ENCODE measurements at places on chromosomes 16 and 17.

- DNase-seq: no peak
Observed at GRCh38 chr16:70750893-70751467, 50.0 kb downstream of the VAC14 start.

DNA sequence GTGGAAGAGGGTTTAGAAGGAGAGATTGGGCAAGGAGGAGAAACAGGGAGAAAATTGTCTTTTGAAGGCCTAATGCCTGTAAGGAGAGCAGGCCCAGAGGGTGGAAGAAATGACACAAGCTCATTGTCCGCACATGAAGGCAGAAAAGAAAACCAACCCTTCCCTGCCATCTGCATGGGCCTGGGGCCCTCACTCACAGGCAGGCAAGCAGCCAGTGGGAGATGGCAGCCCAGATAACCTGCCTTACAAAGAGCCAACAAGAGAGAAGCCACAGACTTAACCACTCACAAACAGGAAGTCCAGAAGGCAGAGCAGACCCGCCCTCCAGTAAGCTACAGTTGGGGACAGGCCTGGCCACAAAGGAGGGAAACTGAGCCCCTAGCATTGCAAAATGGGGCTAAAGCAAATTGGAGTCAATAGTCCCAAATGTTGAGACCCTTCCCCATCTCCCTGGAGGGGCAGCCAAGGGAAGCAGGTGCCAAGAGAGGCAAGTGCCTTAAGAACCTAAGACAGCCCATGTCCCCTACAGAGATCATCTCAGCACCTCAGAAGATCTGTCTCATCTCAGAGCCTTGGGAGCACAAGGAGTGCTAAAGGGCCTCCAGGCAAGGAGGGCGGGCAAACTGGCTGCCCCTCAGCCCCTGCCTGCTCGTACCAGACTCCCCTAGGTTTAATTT is 7.3 kb upstream of the TSPOAP1 start:
- no peak for DNase-seq

GRCh38 chr17:29225396-29225795 is 21.3 kb upstream of the CRYBA1 start:
- no peak for DNase-seq

DNA sequence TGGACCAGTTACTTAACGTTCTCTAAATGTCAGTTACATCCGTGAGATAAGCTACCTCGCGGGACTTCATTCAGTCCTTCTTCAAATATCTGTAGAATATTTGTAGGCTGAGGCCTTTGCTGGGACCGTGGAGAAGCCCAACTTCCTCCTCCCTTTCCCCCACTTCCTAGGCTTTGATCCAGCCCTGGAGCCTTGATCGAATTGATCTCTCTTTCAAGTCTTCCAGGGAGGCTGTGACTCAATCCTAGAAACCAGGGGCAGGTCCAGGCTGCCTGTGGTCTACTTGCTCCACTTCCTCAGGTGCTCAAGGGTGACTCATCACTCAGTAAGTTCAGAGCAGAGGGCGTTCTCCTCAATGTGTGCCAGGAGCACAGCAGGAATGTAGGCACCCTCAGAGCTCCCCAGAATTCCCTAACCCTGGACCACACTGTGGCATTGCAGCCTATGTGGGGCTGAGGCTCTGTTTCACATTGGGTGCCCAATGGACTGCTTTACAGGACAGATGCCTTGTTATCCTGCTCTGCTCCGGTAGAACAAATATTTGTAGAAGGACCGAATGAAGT is 11.2 kb upstream of the CEP20 start:
- peak; percentile 66 for DNase-seq

DNA sequence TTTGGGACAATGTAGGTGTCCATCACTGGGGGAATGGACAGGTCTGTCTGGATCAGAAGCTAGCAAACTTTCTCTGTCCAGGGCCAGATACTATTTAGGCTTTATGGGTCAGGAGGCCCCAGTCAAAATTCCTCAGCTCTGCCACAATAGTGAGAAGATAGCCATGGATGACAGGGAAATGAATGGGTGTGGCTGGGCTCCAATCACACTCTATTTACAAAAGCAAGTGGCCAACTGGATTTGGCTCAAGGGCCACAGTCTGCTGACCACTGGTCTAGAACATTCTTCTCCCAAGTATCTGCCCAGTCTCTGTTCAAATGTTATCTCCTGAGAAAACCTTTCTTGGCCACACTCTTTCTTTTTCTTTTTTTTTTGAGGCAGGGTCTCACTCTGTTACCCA is 339.9 kb downstream of the SOX9 start:
- no peak for DNase-seq

DNA sequence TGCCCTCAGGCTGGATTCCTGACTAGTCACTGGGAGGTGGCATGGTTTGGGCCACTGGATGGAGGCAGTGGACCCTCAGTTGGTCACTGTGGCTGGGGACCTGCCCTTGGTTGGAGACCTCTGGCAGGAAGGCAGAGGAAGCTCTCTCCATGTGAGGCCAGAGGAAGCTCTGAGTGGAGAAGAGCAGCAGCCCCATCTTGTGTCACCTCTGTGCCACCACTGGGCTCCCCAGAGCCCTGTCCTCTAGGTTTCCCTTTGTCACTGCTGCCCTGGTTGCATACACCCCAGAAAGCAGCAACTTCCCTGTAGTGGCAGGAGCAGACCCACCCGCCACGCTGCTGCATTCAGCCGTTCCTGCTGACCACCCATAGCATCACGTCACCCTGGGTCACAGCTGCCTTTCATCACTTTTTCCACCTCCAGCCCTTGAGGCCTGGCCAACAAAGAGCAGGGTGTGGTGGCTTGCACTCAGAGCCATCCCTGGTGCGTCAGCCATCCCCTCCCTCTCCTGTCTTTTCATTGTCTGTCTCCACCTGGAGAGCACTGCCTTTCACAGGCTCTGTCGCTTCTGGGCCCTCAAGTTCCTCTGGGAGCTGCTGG is 11.9 kb downstream of the CTRL start:
- no peak for DNase-seq

GRCh38 chr17:17874478-17874877 is 37.7 kb upstream of the SREBF1 start:
- no peak for DNase-seq

DNA sequence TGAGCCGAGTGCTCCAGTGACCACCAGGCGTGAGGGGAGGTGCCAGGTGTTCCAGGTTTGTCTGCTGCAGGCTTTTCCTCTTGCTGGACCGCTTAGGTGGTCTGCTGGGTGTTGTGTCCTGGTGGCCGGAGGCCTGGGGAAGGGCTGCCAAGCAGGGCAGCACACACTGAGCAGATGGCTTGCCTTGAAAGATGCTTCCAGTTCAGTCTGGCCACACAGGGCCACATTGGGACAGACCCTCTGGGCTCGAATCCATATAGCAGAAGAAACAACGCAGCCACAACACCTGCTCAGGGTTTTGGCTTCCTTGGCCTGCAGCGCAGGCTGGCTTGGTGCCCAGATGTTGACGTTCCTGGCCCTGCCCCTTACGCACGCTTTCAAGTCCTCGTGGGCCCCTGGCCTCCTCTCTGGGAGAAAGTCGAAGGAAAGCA is 24.8 kb downstream of the GINS2 start:
- DNase-seq: no peak

GRCh38 chr16:3485821-3486505 is 9.3 kb downstream of the C16orf90 start:
- DNase-seq: no peak

- no peak for DNase-seq
Observed at GRCh38 chr17:27451906-27452305, 4.3 kb upstream of the KSR1 start.

DNA sequence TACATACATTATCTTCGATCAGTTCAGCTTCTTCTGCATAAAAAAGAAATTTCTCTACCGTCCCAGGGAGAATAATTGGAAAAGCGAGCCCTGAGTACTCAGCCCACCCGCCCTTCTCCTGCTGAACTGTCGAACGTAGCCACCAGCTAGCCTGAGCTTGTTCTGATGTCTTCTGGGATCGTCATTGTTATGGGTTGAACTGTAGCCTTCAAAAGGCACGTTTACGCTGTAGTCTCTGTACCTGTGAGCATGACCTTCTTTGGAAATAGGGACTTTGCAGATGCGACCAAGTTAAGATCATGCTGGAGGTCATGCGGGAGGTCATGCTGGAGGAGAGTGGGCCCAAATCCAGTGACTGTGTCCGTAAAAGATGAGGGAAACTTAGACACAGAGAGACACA is 86.2 kb downstream of the CMIP start:
- no peak for DNase-seq

- no peak for DNase-seq
Observed at GRCh38 chr17:15262291-15263205, 2.6 kb downstream of the PMP22 start.

GRCh38 chr17:58504826-58505351 is 9.5 kb downstream of the MTMR4 start:
- DNase-seq: no peak

GRCh38 chr17:42660692-42661345 is 1.7 kb downstream of the TUBG2 start:
- no peak for DNase-seq

GRCh38 chr17:60971515-60972369 is 294.1 kb downstream of the BCAS3 start:
- DNase-seq: peak; percentile 72

DNA sequence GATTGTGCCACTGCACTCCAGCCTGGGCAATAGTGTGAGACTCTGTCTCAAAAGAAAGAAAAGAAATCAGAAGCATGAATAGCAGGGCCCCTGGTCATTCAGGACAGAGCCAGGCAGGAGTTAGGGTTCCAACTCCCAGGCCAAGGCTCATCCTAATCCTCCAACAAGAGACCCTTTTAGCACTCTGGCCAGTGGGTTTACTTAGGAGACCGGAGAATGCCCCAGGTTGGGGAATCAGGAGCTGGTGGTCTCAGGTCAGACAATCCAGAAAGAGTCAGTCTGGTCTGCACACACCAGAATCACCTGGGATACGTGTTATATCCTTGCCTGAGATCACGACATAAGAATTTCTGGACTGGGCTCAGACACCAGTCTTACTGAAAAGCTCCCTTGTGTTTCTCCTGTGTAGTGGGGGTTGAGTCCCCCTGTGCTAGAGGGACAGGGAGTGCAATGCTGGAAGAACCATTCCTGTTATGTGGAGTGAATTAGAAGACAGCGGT is 48.7 kb downstream of the CCDC42 start:
- no peak for DNase-seq
